ENCODE measurements at places on chromosomes 13 and 19. TPM values are rescaled to one million over a fixed set of nuclear protein-coding genes. Genes with fewer than 3 reads are reported as not detected.

The OR7D2 gene
- total RNA-seq: not detected

The SCN1B gene
- 3.4 TPM for total RNA-seq

DNA sequence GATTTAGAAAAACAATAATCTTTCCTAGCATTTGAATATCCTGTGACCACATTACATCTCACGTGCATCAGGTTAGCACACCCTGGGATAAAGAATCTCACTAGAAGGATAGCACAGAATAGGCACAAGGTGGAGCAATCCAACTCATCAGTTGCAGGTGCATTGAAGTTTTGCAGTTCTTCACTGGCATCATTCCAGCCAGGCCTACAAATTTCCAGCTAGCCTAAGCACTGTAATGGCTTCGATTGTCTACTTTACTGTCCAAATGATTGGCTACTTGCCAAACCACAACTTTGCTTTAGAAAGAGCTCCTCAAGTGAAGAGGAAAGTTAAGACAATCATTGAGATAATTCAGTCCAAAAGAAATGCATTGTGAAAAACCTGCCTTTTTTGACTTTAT is 89.5 kb downstream of the SPRY2 start:
- no peaks in the 10 kb centered on the region for H3K36me3 ChIP-seq
- H3K27me3 ChIP-seq: no peaks in the 10 kb centered on the region
- H3K27ac ChIP-seq: no peak overlapping the region
- DNase-seq: peak; percentile 11
- no peak overlapping the region for H3K4me3 ChIP-seq

DNA sequence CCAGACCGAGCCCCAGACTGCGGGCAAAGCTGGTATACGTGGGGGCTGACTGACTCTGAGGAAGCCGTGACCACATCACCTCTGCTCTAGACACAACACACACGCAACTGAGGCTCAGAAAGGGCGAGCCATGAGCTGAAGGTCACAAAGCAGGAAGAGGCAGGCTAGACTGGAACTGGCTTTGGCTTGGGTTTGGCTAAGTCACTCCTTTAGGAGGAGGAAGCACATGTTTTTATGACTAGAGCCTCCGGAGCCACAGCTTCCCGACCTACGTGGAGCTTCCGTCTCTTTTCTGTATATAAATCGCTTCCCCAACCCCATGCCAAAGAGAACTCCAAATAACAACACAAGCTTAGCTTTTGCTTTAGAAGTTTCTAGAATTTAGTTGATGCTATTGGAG is 48.0 kb downstream of the RFX2 start:
- no peak for DNase-seq
- H3K27ac ChIP-seq: peak overlapping the region; percentile 19
- H3K36me3 ChIP-seq: no peaks in the 10 kb centered on the region
- no peak overlapping the region for H3K4me3 ChIP-seq
- no peaks in the 10 kb centered on the region for H3K27me3 ChIP-seq

The PTGIR gene
- not detected for total RNA-seq

GRCh38 chr13:50572129-50572528 is 271.4 kb downstream of the DLEU7 start:
- H3K27ac ChIP-seq: no peak overlapping the region
- no peaks in the 10 kb centered on the region for H3K36me3 ChIP-seq
- H3K27me3 ChIP-seq: no peaks in the 10 kb centered on the region
- no peaks in the 10 kb centered on the region for H3K4me1 ChIP-seq
- no peak overlapping the region for H3K4me3 ChIP-seq

The SMIM44 gene
- total RNA-seq: not detected

GRCh38 chr19:47757617-47758442 is 12.5 kb downstream of the NOP53 start:
- no peak overlapping the region for H3K4me3 ChIP-seq
- H3K36me3 ChIP-seq: peaks cover 33% of the 10 kb centered on the region
- H3K27ac ChIP-seq: no peak overlapping the region
- DNase-seq: no peak
- no peaks in the 10 kb centered on the region for H3K4me1 ChIP-seq

DNA sequence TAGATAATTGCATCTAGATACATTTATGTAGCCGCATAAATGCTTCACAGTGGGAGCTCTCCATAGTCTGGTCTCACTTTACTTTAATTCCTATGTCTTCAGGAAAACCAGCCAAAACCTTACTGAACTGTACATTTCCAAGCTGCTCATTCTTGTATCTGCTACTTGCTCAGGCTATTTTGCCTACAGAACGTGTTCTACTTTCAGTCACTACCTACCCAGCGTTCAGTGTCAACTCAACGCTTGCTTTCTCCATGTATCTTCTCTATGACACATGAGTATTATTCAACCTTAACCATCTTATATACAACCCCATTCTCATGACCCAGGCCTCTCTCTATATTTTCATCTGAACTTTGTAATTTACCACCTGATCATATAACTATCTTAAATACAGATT is 101.9 kb downstream of the KLF12 start:
- no peak for DNase-seq
- no peak overlapping the region for H3K4me3 ChIP-seq
- no peak overlapping the region for H3K27ac ChIP-seq
- no peaks in the 10 kb centered on the region for H3K27me3 ChIP-seq

The RASIP1 gene
- 14.8 TPM for total RNA-seq

The CCNE1 gene
- 52.8 TPM for total RNA-seq

DNA sequence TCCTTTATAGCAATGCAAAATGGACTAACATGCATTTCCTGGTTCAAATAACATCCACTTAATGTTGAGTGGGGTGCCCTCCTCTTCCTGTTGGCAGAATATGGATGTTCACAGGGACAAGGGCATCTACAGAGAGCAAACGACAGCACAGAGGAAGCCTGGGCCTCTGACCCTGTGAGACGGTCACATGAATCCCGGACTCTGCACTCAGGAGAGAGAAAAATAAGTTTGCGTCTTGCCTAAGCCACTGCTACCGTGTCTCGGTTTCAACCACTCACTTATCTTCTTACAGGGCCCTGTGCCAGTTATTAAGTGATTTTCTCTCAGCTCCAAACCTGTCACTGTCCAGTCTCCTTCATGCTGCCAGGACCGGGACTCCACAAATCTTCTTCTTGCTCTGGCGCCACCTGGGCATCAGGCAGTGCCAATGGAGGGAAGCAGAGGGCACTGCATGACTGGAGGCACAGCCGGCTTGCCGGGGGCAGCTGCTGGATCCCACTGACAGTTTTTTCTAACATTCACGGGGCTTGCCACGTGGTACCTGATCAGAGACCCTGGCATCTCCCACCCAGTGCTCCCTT is 11.8 kb downstream of the LIG1 start:
- H3K27ac ChIP-seq: no peak overlapping the region
- H3K36me3 ChIP-seq: peaks cover 8% of the 10 kb centered on the region
- H3K4me1 ChIP-seq: no peaks in the 10 kb centered on the region
- H3K27me3 ChIP-seq: no peaks in the 10 kb centered on the region
- no peak overlapping the region for H3K4me3 ChIP-seq
- no peak for DNase-seq

The LAIR1 gene
- not detected for total RNA-seq

The BCAM gene
- total RNA-seq: 100 TPM

DNA sequence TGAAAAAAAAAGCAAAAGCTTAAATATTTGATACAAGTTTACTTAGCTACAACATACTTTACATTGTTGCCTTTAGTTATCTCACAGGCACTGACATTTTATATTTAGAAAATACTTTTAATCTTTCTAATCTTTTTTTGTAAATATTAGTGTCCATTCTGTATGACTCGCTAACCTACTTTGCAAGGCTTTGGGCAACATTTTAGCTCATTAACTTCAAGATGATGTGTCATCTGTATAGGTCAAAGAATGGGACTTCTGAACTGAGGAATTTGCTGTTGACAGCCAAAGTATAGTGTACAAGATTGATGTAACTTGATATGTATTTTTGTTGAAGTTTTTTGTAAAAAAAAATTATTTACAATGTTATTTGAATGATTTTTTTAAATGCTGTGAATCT is 2.7 kb upstream of the C1QTNF9 start:
- DNase-seq: no peak
- no peak overlapping the region for H3K4me3 ChIP-seq
- peaks cover 6% of the 10 kb centered on the region for H3K36me3 ChIP-seq
- no peaks in the 10 kb centered on the region for H3K4me1 ChIP-seq

The CRYL1 gene
- 2.6 TPM for total RNA-seq

DNA sequence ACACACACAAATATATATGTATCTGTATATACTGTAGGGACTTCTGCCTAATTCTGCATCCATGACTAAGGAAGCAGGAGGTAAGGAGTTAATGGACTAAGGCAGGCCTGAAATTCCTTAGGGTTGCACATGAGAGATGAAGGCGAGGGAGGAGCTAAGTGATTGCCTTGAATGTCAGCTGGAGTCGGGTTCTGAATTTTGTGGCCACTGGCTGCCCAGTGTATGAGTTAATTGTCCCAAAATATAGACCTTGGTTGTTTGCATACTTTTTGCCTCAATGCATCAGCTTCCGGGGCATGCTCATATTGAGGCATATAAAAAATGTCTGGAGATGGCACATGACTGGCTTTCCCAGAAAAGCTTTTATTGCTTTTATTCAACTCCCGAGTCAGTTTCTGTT is 245.5 kb downstream of the TDRD3 start:
- H3K4me1 ChIP-seq: peaks cover 12% of the 10 kb centered on the region
- no peaks in the 10 kb centered on the region for H3K27me3 ChIP-seq
- H3K27ac ChIP-seq: no peak overlapping the region
- DNase-seq: peak; percentile 43

The UGGT2 gene
- total RNA-seq: 60.5 TPM

DNA sequence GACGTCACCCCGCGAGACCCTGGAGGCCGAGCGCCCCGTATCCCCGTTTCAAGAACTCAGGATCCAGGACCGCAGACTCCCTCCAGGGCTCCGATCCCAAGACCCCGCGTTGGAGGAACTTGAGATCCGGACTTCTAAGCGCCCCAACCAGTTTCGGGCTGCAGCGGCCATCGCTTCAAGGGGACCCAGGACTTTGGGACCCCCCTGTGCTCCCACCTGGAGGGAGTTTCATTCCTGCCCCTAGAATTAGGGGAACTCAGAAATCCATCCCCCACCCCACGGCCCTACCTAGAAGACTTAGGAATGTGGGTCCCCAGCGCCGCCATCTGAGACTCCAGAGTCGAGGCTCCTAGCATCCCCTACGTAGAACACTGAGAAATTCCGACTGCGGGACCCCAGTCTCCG is 400 bp downstream of the PLEKHG2 start:
- peaks cover 39% of the 10 kb centered on the region for H3K4me1 ChIP-seq
- DNase-seq: peak; percentile 66
- H3K36me3 ChIP-seq: no peaks in the 10 kb centered on the region
- peak overlapping the region; percentile 100 for H3K27ac ChIP-seq
- H3K27me3 ChIP-seq: no peaks in the 10 kb centered on the region

DNA sequence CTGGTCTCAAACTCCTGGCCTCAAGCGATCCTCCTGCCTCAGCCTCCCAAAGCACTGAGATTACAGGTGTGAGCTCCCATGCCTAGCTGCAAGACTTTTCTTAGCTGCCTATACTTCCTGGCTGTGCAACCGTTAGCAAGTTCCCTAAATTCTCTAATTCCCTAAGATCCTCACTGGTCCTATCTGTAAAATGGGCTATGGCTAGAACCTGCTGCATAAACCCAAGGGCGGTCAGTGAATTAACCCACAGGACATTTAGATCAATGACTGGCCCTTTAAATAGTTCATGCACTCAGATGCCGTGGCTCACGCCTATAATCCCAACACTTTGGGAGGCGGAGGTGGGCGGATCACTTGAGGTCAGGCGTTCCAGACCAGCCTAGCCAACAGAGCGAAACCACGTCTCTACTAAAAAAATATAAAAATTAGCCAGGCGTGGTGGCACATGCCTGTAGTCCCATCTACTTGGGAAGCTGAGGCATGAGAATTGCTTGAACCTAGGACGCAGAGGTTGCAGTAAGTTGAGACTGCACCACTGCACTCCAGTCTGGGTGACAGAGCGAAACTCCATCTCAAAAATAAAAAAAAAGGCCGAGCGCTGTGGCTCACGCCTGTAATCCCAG is 4.1 kb upstream of the C19orf53 start:
- no peaks in the 10 kb centered on the region for H3K36me3 ChIP-seq
- no peak overlapping the region for H3K27ac ChIP-seq
- no peaks in the 10 kb centered on the region for H3K27me3 ChIP-seq
- peaks cover 1% of the 10 kb centered on the region for H3K4me1 ChIP-seq
- no peak for DNase-seq

GRCh38 chr13:101893021-101893420 is 440.5 kb downstream of the ITGBL1 start:
- H3K27ac ChIP-seq: no peak overlapping the region
- H3K36me3 ChIP-seq: no peaks in the 10 kb centered on the region
- H3K27me3 ChIP-seq: no peaks in the 10 kb centered on the region
- DNase-seq: no peak
- no peak overlapping the region for H3K4me3 ChIP-seq
- no peaks in the 10 kb centered on the region for H3K4me1 ChIP-seq

DNA sequence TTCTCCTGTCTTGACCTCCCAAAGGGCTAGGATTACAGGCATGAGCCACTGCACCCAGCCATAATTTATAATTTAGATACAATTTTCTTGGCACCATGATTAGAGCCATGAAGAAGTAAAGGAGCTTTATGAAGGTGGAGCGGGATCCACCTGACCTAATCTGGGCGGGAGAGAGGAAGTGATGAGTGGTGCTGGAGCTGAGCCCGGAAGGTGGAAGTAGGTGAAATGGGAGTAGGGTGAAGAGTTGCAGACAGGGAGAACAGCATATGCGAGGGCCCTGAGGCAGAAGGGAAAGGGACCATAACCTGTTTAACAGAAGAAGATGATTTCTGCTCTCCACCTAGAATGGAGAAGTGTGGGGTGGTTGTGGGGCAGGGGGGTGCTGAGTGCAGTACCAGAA is 4.2 kb downstream of the BLOC1S3 start:
- peaks cover 6% of the 10 kb centered on the region for H3K27me3 ChIP-seq
- H3K27ac ChIP-seq: no peak overlapping the region
- H3K4me3 ChIP-seq: no peak overlapping the region
- H3K4me1 ChIP-seq: peaks cover 3% of the 10 kb centered on the region
- H3K36me3 ChIP-seq: no peaks in the 10 kb centered on the region

DNA sequence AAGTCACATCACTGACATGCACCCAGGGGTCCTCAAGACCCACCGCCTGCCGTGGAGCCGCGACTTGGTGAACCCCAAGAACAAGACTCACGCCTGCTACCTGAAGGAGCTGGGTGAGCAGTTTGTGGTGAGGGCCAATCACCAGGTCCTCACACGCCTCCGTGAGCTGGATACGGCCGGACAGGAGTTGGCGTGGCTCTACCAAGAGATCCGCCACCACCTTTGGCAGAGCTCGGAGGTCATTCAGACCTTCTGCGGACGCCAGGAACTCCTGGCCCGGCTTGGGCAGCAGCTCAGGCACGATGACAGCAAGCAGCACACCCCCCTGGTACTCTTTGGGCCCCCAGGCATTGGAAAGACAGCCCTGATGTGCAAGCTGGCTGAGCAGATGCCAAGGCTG is 29.7 kb downstream of the NWD1 start:
- no peaks in the 10 kb centered on the region for H3K27me3 ChIP-seq
- no peak overlapping the region for H3K4me3 ChIP-seq
- no peak for DNase-seq
- no peak overlapping the region for H3K27ac ChIP-seq

The ZNF577 gene
- total RNA-seq: 37.7 TPM

GRCh38 chr13:45353895-45354294 is 12.9 kb upstream of the TPT1 start:
- H3K4me1 ChIP-seq: no peaks in the 10 kb centered on the region
- H3K27me3 ChIP-seq: no peaks in the 10 kb centered on the region
- H3K36me3 ChIP-seq: peaks cover 4% of the 10 kb centered on the region
- DNase-seq: no peak
- no peak overlapping the region for H3K4me3 ChIP-seq
- no peak overlapping the region for H3K27ac ChIP-seq

GRCh38 chr19:19650331-19650730 is 6.9 kb upstream of the GMIP start:
- H3K36me3 ChIP-seq: peaks cover 18% of the 10 kb centered on the region
- H3K4me1 ChIP-seq: no peaks in the 10 kb centered on the region
- DNase-seq: no peak
- H3K27me3 ChIP-seq: no peaks in the 10 kb centered on the region

The CYP2A13 gene
- total RNA-seq: 0.50 TPM
